ENCODE measurements at places on chromosomes 2 and 18.

DNA sequence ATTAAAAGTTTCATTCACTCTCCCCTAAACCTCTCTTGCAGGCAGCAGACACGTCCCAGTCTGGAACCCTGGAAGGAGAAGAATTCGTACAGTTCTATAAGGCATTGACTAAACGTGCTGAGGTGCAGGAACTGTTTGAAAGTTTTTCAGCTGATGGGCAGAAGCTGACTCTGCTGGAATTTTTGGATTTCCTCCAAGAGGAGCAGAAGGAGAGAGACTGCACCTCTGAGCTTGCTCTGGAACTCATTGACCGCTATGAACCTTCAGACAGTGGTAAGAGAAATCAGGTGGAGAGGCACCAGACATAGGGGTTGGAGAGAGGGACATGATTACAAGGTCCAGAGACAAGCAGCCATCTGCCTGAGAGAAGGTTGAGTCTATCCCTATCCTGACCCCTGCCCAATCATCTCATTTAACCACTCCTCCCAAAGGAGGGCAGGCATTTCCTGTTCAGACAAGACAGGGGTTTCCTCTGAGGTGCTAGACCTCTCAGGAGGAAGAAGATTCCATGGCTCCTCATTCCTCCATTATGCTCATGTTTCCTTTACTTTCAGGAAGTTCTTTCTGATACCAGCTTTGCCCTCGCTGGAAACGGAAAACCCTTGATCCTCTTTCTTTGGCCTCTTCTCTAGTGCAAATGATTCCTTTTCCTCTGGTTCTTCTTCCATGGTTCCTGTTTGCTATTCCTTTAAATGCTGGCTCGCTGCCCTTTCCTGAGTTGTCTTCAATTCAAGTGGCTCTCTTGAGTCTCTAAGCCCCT lies 15.1 kb downstream of the PLCD4 start:
- DNase-seq: no peak

GRCh38 chr2:127106991-127107621 lies at the start of gene BIN1:
BIN1 (minus strand) TSS chr2:127107154; CDS start chr2:127106943, 211 bp downstream.
- DNase-seq: peak; percentile 60

- DNase-seq: no peak
These were observed 569.4 kb upstream of the SETBP1 start for GRCh38 chr18:44111337-44111736.

GRCh38 chr18:67599277-67599676 lies 82.8 kb upstream of the DSEL start:
- DNase-seq: no peak

DNA sequence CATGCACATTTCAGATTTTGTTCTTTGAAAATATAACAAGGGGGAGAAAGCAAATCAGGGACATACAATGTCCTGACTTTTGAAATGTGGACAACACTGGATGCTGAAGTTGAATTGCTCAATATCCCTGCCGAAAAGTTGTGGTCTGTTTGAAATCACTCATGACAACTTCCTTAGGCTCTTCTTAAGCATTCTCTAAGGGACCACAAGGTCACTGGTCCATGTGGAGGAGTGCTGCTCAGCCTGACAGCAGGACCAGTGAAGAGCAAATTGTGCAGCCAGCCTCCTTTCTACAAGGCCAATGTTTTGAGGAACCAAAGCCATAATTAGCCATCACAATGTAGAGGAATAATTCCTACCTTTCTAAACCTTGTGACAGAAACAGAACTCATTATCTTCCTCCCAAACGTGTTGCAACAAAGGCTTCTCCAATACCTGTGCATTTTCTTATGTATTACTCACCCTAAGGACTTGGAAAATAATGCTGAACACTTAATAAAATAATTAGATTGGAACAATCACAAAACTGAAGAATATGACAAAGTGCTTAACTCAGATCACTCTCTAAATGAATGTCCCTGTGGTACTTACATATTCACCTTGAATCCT lies 1477.6 kb upstream of the NXPH2 start:
- DNase-seq: no peak

- DNase-seq: no peak
These were observed 299.1 kb upstream of the TNP1 start for GRCh38 chr2:217158928-217159327.

- DNase-seq: no peak
These were observed 460.4 kb downstream of the MBD2 start for GRCh38 chr18:53764086-53764485.

DNA sequence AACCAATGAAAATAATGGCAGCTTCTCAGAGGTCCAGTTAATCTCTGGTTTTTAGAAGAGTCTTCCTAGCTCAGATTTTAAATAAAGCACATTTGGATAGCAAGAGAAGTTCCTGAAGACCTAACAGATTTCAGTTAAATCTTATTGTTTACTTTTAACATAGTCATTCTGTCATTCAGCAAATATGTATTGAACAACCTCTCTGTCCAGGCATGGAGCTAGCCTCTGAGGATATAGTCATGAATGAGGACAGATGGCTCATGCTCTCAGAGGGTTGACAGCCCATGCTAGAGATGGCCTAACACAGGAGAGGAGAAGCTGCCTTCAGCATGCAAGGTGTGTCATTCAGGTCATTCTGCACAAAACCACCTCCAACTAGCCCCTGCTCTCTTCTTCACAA lies 6.2 kb downstream of the CCBE1 start:
- DNase-seq: no peak

- DNase-seq: no peak
These were observed 38.5 kb upstream of the RMP24 start for GRCh38 chr18:35933982-35934381.

- no peak for DNase-seq
These were observed 47.0 kb upstream of the TGIF1 start for GRCh38 chr18:3402982-3403451.

GRCh38 chr18:23272498-23273232 lies 137.4 kb downstream of the CABLES1 start:
- no peak for DNase-seq

GRCh38 chr2:33250417-33251029 lies 225.9 kb upstream of the RASGRP3 start:
- DNase-seq: no peak

GRCh38 chr2:144409241-144409640 lies 110.7 kb downstream of the ZEB2 start:
- no peak for DNase-seq

DNA sequence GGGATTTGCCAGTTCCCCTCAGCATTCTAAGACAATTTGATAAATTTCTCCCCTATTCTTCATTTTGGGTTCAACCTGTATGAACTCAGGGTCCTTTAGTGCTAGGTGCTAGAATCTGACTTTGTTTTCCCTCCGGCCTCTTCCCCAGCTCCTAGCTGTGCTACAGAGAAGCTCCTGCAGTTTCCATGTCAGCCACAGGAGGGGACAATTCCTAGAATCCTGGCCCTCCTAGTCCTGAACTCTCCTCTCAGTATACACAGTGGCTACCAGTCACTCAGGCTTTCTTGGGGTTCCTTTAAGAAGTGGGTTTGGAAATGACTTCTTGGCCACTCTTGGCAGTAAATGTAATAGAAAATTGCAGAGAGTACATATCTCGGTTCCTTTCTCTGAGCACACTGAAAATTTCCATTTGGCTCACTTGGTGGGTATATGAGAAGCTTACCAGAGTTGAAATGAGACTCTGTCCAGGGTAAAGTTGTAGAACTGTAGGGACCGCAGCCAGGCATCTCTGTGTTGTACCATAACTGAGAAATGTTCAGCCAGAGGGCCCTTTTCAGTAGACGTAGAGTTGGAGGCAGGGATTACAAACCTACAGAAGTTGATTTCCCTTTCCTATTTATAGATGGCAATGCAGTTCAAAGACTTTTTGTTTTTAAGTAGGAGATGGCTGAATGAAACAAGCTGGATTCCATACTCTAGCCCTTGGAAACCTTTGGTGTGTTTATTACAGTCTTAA lies 5.0 kb upstream of the CHST10 start:
- no peak for DNase-seq

GRCh38 chr2:139864821-139865302 lies 1084.7 kb upstream of the NXPH2 start:
- DNase-seq: no peak

GRCh38 chr2:3332133-3332532 lies 45.5 kb downstream of the EIPR1 start:
- no peak for DNase-seq

GRCh38 chr2:130966775-130967490 lies 126.3 kb downstream of the FAM168B start:
- no peak for DNase-seq

DNA sequence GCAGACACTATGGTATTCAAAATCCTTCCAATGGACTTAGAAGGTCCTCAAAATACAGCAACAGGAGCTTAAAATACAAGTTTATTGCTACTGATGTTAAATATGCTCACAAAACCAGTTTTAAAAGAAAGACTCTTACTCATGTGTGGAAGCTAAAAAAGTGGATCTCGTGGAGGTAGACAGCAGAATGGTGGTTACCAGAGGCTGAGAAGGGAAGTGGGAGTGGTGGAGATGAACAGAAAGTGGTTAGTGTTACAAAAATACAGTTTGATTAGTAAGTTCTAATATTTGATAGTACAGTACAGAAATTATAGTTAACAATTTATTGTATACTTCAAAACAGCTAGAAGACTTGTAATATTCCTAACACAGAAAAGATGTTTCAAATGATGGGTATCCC lies 12.1 kb downstream of the ADAM17 start:
- no peak for DNase-seq

- DNase-seq: no peak
These were observed 324.1 kb upstream of the KCNJ3 start for GRCh38 chr2:154374416-154374815.

GRCh38 chr2:149743842-149744448 lies 156.4 kb upstream of the MMADHC start:
- DNase-seq: no peak

GRCh38 chr2:194252127-194252526 lies 1404.9 kb upstream of the SLC39A10 start:
- DNase-seq: no peak

DNA sequence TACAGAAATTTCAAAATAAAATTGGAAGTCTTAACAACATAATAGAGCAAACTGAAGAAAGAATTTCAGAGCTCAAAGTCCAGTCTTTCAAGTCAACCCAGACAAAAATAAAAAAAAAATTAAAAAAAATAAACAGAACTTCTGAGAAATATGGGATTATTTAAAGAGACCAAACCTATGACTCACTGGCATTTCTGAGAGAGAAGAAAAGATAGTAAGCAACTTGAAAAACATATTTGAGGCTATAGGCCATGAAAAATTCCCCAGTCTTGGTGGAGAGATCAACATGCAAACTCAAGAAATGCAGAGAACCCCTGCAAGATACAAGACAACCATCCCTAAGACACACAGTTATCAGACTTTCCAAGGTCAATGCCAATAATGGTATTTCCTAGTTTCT lies 167.4 kb downstream of the RNF144A start:
- DNase-seq: no peak

DNA sequence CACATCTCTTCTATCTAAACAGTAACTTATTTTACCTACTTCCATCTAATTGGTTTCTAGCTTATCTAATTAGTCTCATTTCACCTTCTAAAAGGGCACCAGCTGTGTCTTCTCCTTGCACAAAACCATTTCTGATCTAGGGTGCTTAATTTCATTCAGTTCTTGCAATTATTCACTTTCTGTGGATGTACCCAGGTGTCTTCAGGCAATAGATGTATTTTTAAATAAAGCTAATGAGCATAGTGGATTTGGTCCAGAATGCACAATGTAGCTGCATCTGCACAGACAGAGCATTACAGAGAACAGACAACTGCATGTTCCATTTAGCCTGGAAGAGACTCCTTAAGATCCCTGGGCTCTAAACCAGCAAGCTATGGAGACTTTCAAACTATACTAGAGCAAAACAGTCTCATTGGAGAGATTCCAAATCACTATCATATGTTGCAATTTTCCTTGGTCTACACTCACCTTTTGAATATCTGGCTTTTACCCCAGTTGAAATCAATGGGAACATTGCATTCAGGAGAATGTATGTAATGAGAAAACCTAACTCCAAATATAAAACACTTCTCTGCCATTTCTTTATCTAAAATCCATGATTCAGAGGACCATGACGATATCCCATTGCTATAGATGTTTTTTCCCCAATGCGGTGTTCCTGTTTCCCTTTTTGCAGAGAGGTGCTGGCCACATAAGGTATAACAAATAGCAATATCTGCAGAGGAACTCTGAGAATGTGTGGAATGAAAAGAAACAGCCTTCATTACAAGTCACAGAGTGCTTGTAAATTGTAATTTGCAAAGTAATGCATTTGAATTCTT lies 3.5 kb upstream of the RFX8 start:
- no peak for DNase-seq

DNA sequence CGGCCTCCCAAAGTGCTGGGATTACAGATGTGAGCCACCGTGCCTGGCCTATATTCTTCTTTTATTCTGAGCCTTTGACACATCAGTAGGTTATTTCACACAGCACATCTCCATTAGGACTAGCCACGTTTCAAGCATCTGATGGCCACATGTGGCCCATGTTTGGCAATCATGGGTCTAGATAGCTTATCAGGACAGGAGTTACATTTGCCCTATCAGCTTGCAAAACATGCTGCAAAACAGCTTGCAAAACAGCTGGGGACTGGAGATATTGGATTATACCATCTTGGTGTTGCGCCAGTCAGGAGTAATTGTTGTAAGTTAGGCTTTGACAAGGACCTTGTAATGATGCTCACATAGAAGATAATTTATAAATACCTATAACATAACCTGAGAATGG lies 94.9 kb downstream of the GBX2 start:
- no peak for DNase-seq

GRCh38 chr2:174693344-174693743 lies 70.9 kb downstream of the CHRNA1 start:
- no peak for DNase-seq

- no peak for DNase-seq
These were observed 11.3 kb upstream of the LDLRAD4 start for GRCh38 chr18:13207294-13207693.

- no peak for DNase-seq
These were observed 1169.6 kb upstream of the CRIM1 start for GRCh38 chr2:35185861-35186412.

- DNase-seq: no peak
These were observed 263.8 kb downstream of the EIPR1 start for GRCh38 chr2:3113769-3114168.

DNA sequence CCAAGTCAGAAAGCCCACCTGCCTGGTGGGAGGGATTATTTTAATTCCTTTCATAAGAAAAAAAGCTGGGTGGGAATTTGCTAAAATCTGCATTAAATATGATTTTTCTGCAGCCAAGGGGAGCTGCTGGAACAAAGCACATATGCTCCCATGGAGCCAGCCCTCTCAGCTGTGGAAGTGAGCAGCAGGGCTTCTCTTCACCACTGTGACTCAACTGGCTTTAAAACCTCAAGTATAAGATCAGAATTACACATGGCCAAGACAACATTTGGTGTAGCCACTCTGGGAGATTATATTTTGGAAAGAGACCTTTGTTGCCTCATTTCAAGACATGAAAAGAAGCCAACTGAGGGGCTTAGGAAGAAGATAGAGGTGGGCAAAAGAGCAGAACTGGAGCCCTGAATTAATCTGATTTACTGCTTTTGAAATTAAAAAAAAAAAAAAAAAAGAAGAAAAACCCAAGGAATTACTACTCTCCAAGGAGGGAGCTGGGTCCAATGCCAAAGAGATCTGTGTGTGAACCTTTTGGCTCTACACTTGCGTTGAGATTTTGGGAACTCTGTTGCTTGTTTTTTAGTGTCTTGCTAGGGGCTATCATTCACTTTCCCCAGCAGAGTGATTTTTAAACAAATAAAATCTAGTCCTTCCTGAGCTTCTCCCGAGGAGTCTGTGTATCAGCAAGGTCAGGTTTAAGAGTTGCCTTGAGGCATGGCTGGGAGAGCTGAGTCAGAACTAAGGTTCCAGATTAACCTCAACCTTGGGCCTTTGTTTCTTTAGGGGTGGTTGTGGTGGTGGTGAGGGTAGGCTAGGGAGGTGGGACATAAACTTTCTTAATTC lies 6.0 kb downstream of the LHCGR start:
- DNase-seq: no peak

- no peak for DNase-seq
These were observed 9.0 kb downstream of the TM4SF20 start for GRCh38 chr2:227370092-227370491.
